Pericardium fibroblast (primary cell): ENCODE measurements at places on chromosomes 16 and 17. TPM values are rescaled to one million over a fixed set of nuclear protein-coding genes. Genes with fewer than 3 reads are reported as not detected.

The GPR179 gene
- under 0.01 TPM in 1 of 2 replicates, not detected in the other for total RNA-seq

The SOST gene
- not detected in 2 replicates for total RNA-seq

The FSCN2 gene
- total RNA-seq: 0.23 TPM in 1 of 2 replicates, not detected in the other

The TMC6 gene
- 2.9 and 4.4 TPM in 2 replicates for total RNA-seq

The MYL11 gene
- total RNA-seq: 48.3 TPM in 1 of 2 replicates, not detected in the other

The LGALS9B gene
- not detected in 2 replicates for total RNA-seq

The MFAP4 gene
- total RNA-seq: 452 and 638 TPM in 2 replicates

The EIF3C gene
- 151 and 166 TPM in 2 replicates for total RNA-seq

The CD300LG gene
- total RNA-seq: not detected in 2 replicates
